HT1080 (cell line): ENCODE measurements at places on chromosomes 16 and 17. TPM values are rescaled to one million over a fixed set of nuclear protein-coding genes. Genes with fewer than 3 reads are reported as not detected.

Gene OR4D1
- total RNA-seq = not detected in 2 replicates

Gene SMIM22
- not detected in 2 replicates for total RNA-seq

Gene RAP1GAP2
- total RNA-seq = 17.5 and 20.2 TPM in 2 replicates

Gene OR3A3
- total RNA-seq = not detected in 2 replicates

Gene EXOC3L1
- total RNA-seq = 1.1 and 1.6 TPM in 2 replicates

Gene KRT14
- total RNA-seq = 0.05 TPM in 1 of 2 replicates, not detected in the other

Gene MMP28
- 0.13 and 0.18 TPM in 2 replicates for total RNA-seq

Gene TMC8
- 0.95 and 1.5 TPM in 2 replicates for total RNA-seq

Gene NEUROD2
- not detected in 2 replicates for total RNA-seq

Gene ATP1B2
- total RNA-seq = not detected in 2 replicates

Gene GUCY2D
- not detected in 2 replicates for total RNA-seq

Gene TMED6
- total RNA-seq = 0.11 and 0.23 TPM in 2 replicates

Gene GNAO1
- total RNA-seq = 0.05 TPM in 1 of 2 replicates, not detected in the other
